ENCODE measurements at places on chromosomes 4 and X.

- no peak for DNase-seq
These were observed 56.6 kb downstream of the DKK2 start for GRCh38 chr4:106979476-106979875.

GRCh38 chr4:13530823-13531624, 13.3 kb downstream of the NKX3-2 start:
- DNase-seq: no peak

- DNase-seq: no peak
These were observed 200.9 kb downstream of the MAD2L1 start for GRCh38 chr4:119865789-119866188.

DNA sequence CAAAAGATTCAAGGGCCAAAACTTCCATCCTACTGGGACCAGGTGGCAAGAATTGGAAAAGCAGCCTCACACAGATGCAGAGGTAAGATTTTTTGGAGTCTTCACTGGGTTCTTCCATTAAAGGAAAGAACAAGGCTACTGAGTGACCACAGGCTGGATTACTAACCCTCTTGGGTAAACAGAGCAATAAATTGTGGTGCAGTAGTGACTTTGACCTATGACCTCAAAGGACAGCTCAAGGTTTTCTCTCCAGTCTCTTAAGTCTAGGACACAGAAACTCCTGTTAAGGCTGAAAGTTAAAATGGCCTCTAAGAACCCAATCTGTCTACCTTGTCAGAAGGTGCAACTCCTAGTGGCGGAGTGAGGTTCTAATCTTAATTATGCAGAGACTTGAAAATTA, 464.9 kb downstream of the SMARCA1 start:
- no peak for DNase-seq

GRCh38 chrX:989959-990510, 222.4 kb downstream of the CRLF2 start:
- no peak for DNase-seq

DNA sequence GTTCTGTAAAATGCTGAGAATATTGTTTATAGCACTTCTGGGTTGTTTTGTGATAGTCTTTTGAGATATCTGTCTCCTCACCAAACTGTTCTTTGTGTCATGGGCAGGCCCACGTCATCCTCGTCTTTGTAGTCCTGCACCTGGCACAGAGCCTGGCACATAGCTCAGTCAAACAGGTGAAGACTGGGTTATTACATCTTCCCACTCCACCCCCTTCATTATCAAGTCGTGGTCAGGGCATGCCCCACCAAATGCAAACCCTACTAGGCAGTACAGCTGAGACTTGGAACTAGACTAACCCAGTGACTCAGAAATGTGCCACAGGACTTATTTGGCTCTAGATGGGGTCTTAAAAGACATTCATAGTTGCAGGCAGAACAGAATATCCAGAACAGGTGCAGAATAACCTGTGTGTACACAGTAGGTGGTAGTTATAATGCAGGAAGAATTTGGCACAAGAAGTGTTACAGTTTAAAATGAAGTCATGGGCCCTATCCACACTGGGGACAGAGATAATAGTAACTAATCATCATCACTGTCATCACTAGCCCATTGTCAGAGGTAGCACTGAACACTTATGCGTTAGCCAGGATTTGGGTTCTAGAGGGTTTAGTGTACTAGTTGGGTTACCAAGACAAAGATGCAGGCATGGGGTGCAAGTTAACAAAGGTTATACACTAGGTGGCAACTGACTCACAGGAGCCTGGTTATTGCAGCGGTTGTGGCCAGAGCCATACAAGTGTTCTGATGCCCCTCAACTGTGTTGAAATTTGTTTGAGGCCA, 74.9 kb downstream of the TBL1X start:
- no peak for DNase-seq

GRCh38 chr4:7339751-7340552, 94.8 kb downstream of the PSAPL1 start:
- DNase-seq: no peak

GRCh38 chrX:108250654-108251579, 159.3 kb downstream of the ATG4A start:
- DNase-seq: no peak

DNA sequence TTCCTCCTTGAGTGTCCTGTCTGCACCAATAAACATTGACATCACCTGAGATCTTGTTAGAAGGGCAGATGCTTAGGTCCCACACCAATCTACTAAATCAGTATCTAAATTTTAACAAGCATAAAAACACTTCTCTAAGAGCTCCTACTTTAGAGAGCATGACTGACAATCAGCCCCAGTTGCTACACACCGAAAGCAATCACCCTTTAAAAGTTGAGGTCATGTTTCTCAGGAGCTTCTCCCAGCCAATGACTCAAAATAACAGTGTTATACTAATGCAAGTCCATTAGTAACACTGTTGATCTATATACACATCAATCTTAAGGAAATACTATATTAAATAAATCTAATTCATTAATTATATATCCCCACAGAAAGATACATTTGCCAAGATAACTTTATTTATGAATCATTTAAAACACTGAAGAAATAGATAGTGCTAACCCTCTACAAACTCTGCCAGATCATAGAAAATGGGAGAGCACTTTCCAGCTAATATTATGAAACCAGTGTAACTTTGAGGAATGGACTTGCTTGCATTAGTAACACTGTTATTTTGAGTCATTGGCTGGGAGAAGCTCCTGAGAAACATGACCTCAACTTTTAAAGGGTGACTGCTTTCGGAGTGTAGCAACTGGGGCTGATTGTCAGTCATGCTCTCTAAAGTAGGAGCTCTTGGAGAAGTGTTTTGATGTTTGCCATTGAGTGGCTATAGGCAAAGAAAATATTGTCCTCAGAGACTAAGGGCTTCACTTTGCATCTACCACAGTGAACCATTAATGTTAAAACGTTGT, 109.8 kb upstream of the HDX start:
- no peak for DNase-seq

GRCh38 chr4:144611850-144612249, 34.1 kb upstream of the HHIP start:
- DNase-seq: no peak

GRCh38 chr4:56185901-56186300, 201.4 kb downstream of the AASDH start:
- DNase-seq: no peak

DNA sequence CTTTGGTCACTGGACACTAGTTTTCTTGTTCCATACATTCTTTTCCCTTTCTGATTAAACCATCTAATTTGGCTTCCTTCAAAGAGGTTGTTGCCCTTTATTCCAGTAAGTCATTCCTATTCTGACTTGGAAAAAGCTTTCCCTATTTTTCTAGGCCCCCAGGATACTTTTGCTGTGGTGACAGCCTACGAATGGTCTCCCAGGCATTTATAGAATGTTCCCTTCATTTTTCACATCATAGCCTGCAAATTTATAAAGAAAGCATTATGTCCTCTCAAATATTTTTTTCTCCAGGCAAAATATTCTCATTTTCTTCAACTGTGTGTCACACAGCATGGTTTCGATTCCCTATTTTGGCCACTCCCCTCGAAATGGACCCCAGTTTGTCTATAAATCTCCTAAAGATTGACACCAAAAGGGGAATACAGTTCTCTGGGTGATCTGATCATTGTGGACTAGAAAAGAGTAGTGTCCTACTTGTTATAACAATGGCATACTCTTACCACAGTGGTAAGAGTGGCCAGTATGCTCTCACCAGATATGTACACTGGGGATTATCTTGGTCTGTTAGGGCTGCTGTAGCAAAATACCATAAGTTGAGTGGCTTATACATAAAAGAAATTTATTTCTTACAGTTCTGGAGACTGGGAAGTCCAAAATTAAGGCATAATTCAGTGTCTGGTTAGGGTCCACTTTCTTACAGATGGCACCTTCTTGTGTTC, 41.5 kb upstream of the BMP2K start:
- DNase-seq: no peak

- no peak for DNase-seq
These were observed 110.4 kb downstream of the AFF1 start for GRCh38 chr4:87045234-87045558.

- DNase-seq: no peak
These were observed 185.7 kb upstream of the NWD2 start for GRCh38 chr4:37058826-37059225.

DNA sequence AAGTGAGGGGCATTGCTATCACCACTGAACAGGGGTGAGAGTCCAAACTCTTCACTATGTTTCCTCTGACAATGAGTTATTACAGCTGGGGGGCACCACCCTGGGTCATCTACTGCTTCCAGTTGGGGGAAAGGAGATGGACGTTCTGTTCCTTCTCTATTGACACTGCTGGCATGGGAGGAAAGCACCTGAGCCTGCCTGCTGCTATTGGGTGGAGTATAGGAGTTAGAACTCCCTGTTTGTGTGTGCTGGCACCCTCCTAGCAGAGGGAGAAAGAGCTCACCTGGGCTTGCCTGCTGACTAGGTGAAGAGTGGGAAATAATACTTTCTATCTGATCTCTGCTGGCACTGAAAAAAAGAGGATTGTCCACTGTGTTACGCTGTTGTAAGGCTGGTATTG, 163.8 kb downstream of the MSN start:
- DNase-seq: no peak

DNA sequence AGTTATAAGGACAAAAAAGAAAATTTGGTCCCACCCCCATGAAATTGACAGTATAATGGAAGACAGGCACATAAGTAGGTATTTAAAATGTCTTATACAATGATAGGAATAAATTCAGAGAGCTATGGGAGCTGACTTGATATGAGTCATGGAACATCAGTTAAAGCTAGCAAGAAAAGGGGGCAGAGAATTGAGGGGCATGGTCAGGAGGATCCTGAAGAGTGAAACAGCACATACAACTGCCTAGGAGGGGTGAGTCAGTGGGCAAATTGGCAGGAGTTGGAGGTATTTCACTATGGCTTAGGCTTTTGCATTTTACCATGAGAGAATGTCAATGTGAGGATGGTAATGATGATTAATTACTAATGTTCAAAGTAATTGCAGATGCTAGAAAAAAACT, 95.4 kb upstream of the BANK1 start:
- DNase-seq: no peak

- DNase-seq: no peak
These were observed 156.3 kb downstream of the GASK1B start for GRCh38 chr4:158016511-158016910.

- no peak for DNase-seq
These were observed 57.4 kb downstream of the SPOCK3 start for GRCh38 chr4:167176723-167177367.

DNA sequence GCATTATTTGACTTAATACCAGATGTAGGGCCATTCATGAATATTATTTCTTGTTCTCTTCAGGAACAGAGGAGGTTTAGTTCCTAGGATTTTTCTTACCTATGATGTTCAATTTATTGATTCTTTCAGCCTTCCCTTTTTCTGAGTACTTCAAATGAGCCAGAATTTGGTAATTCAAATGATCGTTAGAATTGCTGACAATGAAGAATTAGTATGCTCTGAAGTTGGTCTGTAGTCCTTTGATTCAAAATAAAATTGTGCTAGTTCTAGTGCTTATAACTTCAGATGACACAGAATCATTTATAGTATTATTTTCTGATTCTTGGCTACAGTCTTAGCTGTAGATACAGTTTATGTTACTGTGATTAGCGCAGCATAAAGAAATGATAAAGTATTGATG, 35.2 kb upstream of the WDR17 start:
- DNase-seq: no peak

DNA sequence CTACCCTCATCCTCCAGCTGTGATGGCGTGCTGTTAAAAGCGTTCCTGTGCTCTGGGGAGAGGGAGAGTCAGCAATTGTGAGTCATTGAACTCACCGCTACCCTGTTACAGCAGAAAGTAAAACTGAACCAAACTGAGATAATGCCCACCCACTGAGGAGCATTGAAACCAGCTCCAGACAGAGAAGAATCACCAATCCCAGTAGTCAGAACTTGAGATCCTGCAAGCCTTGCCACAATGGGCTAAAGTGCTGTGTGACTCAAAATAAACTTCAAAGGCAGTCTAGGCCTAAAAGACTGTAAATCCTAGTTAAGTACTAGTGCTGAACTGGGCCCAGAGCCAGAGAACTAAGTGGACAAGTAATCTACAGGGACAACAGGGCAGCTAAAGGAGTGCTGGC, 1394.2 kb upstream of the DIAPH2 start:
- no peak for DNase-seq

GRCh38 chr4:5033281-5033841, 14.1 kb upstream of the CYTL1 start:
- no peak for DNase-seq

- DNase-seq: no peak
These were observed 10.4 kb upstream of the SCOC start for GRCh38 chr4:140363051-140363450.

- no peak for DNase-seq
These were observed 5.6 kb upstream of the PCDH7 start for GRCh38 chr4:30714408-30715031.

DNA sequence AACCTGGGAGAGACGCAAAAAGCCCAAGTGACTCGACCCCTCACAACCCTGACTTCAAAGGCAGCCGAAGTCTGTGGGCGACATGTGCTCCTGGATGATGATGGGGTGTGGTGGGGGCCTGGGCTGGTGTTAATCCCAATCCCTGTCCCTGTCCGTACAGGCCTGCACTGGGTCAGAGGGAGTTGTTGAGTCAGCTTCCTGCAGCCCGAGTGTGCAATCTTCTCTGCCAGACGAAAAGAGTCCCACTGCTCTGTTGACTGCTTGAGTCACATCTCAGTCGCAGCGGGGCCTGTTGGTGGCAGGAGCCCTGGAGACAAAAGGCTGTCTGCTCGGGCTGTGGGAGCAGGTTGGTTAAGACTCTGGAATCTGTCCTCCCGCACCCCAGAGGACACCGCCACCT, 10.3 kb downstream of the FAM3A start:
- no peak for DNase-seq

- DNase-seq: no peak
These were observed 108.3 kb downstream of the APBB2 start for GRCh38 chr4:41106081-41106480.

DNA sequence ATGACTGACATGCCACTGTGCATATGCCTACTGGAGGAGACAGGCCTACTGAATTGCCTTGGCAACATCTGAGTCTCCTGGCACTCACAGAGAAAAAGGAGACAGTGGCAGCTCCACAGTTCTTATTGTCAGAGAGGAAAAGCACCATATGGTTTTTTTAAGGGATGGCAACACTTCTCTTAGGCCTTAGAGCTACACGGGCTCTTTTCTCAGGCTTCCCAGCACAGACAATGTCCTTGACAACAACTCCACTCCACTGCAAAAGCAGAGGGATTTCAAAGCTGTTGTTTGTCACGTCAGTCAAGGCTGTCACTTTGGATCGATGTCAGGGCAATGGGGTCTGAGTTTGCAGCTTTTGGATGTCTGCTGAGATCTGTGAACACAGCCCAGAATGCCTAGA, 4.7 kb upstream of the CLCN4 start:
- no peak for DNase-seq

- no peak for DNase-seq
These were observed 91.1 kb upstream of the ANKRD50 start for GRCh38 chr4:124803641-124804040.

- DNase-seq: no peak
These were observed 486 bp downstream of the ABLIM2 start for GRCh38 chr4:8157944-8158709.

- DNase-seq: no peak
These were observed 177.8 kb downstream of the RASL11B start for GRCh38 chr4:53039741-53040458.

- peak; percentile 66 for DNase-seq
These were observed 5.1 kb downstream of the FBXL5 start for GRCh38 chr4:15649914-15650545.

GRCh38 chr4:7668271-7668670, 233.5 kb upstream of the PSAPL1 start:
- no peak for DNase-seq

GRCh38 chr4:143438710-143439109, 74.8 kb upstream of the SMARCA5 start:
- no peak for DNase-seq

- no peak for DNase-seq
These were observed 38.7 kb downstream of the SEC24B start for GRCh38 chr4:109472343-109472761.

All from stimulated activated CD4-positive, alpha-beta T cell treated with anti-CD3 and anti-CD28 coated beads, Interleukin-12 subunit alpha, Interleukin-12 subunit beta, amount 100 ng/mL, for 48 hours (primary cell).